ENCODE measurements at places on chromosomes 5 and 9. TPM values are rescaled to one million over a fixed set of nuclear protein-coding genes. Genes with fewer than 3 reads are reported as not detected.

MSX2 gene
- 0.31 TPM for total RNA-seq

QRFP gene
- total RNA-seq: not detected

GPSM1 gene
- total RNA-seq: 7.7 TPM

SELENOP gene
- not detected for total RNA-seq

SLC6A18 gene
- not detected for total RNA-seq

HTR4 gene
- not detected for total RNA-seq

ARID3C gene
- 0.34 TPM for total RNA-seq

PCDHGA12 gene
- not detected for total RNA-seq

DNA sequence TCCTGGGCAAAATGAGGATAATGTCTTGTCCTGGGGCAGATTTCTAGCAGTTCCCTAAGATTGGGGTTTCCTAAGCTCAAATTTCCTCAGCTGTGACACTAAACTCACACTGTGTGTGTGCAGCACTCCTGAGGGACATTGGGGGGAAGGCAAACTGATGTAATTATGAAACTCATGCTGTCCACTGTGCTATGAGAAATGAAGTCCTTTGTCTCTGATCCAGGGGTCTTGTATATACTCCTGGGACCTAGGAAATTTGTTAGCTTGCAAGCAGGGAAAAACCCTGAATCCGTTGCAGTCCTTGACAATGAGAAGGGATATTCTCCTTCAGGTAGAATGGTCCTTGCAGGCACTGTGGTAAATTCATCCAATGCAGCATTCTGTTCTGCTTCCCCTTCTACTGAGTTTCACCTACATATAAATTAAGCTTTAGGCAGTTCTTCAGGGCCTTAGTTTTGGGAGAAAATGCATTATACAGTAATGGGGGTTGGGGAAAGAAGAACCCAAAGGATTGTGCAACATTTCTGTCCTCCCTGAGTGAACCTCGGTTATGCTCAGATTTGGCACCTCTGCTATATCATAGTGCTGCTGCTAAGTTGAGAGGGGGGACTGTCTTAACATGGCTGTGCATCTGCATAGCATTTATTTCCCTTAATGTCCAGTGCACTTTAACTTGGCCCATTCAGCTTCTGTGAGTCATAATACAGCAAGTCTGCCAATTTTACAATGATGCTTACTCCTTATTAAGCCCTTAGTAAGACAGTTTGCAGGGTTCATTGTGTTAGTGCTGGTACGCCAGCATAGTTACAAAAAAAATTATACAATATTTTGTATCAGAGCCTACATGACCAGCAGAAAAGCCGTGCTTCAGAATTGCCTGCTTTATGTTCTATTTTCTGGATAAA lies 80.2 kb downstream of the PJA2 start:
- H3K27ac ChIP-seq: no peak overlapping the region
- DNase-seq: no peak
- H3K4me3 ChIP-seq: no peak overlapping the region
- H3K36me3 ChIP-seq: peaks cover 15% of the 10 kb centered on the region
- H3K4me1 ChIP-seq: no peaks in the 10 kb centered on the region

- no peak overlapping the region for H3K27ac ChIP-seq
- H3K27me3 ChIP-seq: no peaks in the 10 kb centered on the region
- H3K4me3 ChIP-seq: no peak overlapping the region
These were observed 56.2 kb downstream of the ABHD17B start for GRCh38 chr9:71854811-71855210.

DNA sequence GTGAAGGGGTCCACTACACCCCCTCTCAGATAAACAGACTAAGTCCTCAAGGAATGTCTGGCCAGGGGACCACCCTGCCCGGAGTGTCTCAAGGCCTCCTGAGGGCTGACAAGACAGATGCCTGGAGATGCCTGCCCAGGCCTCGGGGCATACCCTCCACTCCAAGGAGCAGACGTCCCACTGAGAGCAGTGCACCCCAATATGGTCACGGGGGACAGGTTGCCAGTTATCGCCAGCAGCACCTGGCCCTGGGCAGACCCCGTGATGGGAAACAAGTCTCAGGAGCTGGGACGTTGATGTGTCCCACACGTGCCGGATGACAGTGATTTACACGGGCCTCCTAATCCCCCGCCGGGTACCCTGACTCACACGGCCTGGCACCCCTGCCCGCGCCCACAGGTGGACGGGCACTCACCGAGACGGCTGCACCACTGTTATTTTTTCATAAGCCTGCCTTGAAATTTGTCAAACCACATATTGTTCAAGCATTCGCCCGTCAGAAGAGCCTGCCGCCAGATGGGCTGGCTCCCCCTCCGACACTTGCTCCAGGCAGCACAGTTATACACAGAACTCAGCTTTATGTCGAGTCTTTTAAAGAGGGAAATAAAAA lies 43.9 kb downstream of the BARX1 start:
- no peak overlapping the region for H3K27ac ChIP-seq
- H3K27me3 ChIP-seq: no peaks in the 10 kb centered on the region

GRCh38 chr5:51380603-51381207 lies 2.5 kb upstream of the ISL1 start:
- H3K27ac ChIP-seq: no peak overlapping the region
- no peak overlapping the region for H3K4me3 ChIP-seq
- H3K4me1 ChIP-seq: peaks cover 3% of the 10 kb centered on the region

DNA sequence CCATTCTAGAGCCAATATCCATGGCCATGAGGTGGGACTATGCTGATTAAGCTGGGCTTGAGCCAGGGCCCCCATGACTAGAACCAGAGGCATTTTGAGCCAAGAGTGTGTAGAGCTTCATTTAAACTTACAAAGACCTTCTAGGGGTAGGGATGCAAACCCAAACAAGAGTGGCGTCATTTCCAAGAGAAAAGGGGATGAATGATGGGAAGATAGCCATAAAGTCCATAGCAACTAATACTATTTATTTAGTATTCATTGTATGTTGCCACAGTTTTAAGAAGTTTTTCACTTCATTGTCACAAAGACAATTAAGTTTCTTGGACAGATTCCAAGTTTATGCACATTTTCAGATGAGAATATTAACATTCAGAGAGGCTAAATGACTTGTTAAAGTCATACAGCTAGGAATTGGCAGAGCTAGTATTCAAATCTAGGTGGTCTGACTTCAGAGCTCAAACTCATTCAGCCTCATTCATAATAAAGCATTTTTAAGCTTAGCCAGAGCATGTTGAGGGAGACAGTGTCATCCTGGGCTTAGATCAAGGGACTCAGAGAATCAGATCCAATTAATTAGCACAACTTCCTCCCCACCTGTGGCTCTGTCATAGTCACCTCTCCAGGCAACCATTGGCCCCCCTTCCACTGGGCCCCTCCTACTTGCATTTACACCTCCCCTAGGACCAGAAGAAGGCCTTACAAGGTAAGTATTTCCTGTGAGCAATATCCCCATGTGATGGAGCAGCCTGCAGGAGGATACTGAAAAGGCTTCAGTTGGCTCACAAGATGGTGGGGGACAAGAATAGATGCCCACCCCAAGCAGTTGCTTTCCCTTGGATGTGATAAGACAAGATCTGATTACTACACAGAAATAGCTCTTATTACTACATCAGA lies 95.0 kb upstream of the PCSK1 start:
- H3K4me1 ChIP-seq: no peaks in the 10 kb centered on the region
- no peaks in the 10 kb centered on the region for H3K36me3 ChIP-seq
- no peak overlapping the region for H3K27ac ChIP-seq
- DNase-seq: no peak
- H3K4me3 ChIP-seq: no peak overlapping the region

GRCh38 chr9:36101916-36102741 lies 34.4 kb upstream of the GLIPR2 start:
- peaks cover 3% of the 10 kb centered on the region for H3K36me3 ChIP-seq
- H3K27ac ChIP-seq: no peak overlapping the region
- no peak overlapping the region for H3K4me3 ChIP-seq
- no peak for DNase-seq

DNA sequence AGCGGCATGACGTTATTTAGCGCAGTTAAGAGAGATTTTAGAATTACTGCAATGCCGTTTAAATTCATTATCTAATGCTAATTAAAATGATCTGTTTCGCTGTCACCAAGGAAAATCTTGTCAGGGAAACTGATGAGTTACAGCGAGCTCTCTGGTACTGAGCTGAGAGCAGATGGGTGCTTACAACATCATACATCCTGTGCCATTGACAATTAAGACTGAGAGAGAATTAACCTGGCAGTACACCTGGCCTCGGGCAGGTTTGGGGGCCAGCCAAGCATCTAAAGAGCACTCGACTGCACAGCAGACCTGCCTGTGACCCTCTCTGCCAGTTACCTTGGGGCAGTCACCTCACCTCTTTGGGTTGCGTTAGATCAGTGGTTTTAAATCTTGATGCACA lies 55.0 kb downstream of the PUM3 start:
- H3K4me1 ChIP-seq: no peaks in the 10 kb centered on the region
- DNase-seq: no peak

GRCh38 chr5:124842725-124843595 lies 96.5 kb upstream of the ZNF608 start:
- DNase-seq: no peak
- H3K36me3 ChIP-seq: no peaks in the 10 kb centered on the region
- H3K4me3 ChIP-seq: no peak overlapping the region
- no peaks in the 10 kb centered on the region for H3K4me1 ChIP-seq

DNA sequence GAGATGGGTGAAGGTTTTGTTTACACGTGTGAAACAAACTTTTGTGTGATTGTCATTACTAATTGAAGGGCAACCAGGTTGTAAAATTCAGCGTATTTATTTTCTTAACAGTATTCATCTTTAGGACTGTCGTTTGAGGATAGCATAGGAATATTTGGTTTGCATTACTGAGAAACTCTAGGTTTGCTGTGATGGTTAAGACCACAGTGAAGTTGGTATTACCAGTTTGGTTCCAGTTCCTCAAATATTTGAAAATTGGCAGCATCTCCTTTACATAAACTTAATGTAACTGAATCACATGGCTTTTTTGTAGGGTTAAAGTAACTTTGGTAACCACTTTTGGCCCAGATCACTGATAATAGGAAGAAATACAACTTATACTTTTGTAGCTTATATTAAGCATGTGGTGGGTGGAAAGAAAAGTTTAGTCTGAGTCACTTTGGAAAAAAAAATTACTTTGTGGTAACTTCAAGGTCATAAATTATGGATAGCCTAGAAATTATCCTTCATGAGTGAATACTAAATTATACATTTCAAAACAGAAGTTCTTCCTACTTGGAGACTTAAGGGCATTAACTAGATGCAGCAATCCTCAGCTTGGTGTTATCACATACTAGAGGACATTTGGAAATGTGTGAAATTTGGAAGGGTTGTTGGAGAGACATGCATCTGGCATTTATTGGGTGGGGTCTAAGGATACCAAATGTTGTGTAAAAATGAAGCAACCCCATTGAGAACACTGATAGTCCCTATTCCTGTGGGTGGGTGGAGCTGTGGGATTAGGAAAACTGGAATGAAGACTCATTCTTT lies 33.9 kb downstream of the G3BP1 start:
- no peak overlapping the region for H3K27ac ChIP-seq
- H3K36me3 ChIP-seq: peaks cover 90% of the 10 kb centered on the region
- DNase-seq: no peak
- H3K4me1 ChIP-seq: no peaks in the 10 kb centered on the region

- H3K27me3 ChIP-seq: no peaks in the 10 kb centered on the region
- H3K4me3 ChIP-seq: no peak overlapping the region
- H3K27ac ChIP-seq: no peak overlapping the region
- no peaks in the 10 kb centered on the region for H3K36me3 ChIP-seq
- no peak for DNase-seq
These were observed 17.8 kb upstream of the SLCO4C1 start for GRCh38 chr5:102313912-102314311.

GRCh38 chr5:112554101-112554977 lies 135.3 kb upstream of the EPB41L4A start:
- no peak overlapping the region for H3K4me3 ChIP-seq
- no peaks in the 10 kb centered on the region for H3K4me1 ChIP-seq
- no peaks in the 10 kb centered on the region for H3K27me3 ChIP-seq
- DNase-seq: no peak
- H3K27ac ChIP-seq: no peak overlapping the region
- no peaks in the 10 kb centered on the region for H3K36me3 ChIP-seq

- H3K4me1 ChIP-seq: no peaks in the 10 kb centered on the region
- no peak for DNase-seq
- H3K36me3 ChIP-seq: no peaks in the 10 kb centered on the region
- H3K27ac ChIP-seq: no peak overlapping the region
- H3K4me3 ChIP-seq: no peak overlapping the region
These were observed 175.1 kb upstream of the PITX1 start for GRCh38 chr5:135208903-135209721.

DNA sequence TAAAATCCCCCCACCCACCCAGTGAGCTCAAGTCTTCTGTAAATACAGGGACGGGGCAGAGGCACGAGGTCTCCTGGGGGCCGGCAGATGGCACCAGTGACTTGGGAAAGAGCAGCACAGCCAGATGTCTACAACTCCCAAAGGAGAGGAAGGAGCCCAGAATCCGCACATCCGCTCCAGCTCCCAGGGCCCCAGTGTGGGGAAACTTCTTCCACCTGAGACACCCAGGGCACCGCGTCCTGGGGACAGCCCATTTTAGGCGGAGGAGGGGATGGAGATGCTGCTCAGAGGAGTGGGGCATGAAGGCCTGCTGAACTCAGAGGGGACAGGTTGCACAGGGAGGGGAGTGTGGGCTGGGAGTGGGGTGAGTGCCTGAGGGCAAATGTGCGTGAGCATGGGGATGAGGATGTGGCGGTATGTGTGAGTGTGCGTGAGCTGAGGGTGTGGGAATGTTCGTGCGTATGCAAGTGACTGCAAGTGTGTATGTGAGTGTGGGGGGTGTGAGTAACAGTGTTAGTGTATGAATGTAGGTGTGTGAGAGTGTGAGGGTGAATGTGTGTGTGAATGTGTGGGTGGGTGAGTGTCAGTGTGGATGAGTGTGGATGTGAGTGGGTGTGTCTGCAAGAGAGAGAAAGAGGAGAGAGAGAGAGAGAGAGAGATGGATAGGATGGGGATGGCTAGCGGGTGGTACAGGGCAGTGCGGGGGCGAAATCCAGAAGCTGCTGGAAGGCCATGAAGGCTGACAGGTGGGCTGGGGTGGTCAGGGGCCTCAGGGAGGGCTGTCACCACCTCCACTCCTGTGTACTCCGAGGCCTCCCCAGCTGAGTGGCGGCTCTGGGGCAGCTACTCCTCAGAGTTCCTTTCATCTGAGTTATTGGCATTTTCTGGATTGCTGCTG lies 63.5 kb downstream of the DUSP1 start:
- no peak overlapping the region for H3K4me3 ChIP-seq
- peaks cover 9% of the 10 kb centered on the region for H3K27me3 ChIP-seq
- H3K4me1 ChIP-seq: no peaks in the 10 kb centered on the region
- DNase-seq: no peak
- no peak overlapping the region for H3K27ac ChIP-seq
- no peaks in the 10 kb centered on the region for H3K36me3 ChIP-seq

GRCh38 chr5:159850160-159850559 lies 66.1 kb upstream of the ADRA1B start:
- no peaks in the 10 kb centered on the region for H3K4me1 ChIP-seq
- no peaks in the 10 kb centered on the region for H3K27me3 ChIP-seq
- no peak for DNase-seq
- no peak overlapping the region for H3K4me3 ChIP-seq

DNA sequence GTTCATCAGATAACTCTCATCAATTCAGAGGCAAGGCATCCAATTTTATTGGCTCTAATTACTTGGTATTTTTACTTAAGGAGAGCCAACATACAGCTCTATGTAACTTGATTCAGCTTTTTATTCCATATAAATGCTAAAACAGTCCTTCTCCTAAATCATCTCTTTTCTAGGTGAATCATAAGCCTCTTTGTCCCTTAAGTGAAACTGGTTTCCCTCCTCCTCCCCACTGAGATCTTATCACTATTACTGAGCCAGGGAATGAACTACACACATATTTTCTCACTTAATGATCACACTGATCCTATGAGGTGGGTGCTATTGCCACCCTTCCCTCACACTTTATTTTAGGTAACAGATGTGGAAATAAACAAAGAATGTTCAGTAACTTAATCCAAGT lies 1143.8 kb downstream of the MAT2B start:
- no peak overlapping the region for H3K27ac ChIP-seq
- no peaks in the 10 kb centered on the region for H3K36me3 ChIP-seq
- H3K4me3 ChIP-seq: no peak overlapping the region

Data from CD4-positive, alpha-beta T cell (primary cell).